ENCODE measurements at places on chromosomes 6 and 20.

- DNase-seq, result no peak
Measured at GRCh38 chr6:140744659-140745320, 1370.3 kb upstream of the CITED2 start.

GRCh38 chr20:44696315-44696714, 18.9 kb upstream of the CCN5 start:
- DNase-seq, result no peak

DNA sequence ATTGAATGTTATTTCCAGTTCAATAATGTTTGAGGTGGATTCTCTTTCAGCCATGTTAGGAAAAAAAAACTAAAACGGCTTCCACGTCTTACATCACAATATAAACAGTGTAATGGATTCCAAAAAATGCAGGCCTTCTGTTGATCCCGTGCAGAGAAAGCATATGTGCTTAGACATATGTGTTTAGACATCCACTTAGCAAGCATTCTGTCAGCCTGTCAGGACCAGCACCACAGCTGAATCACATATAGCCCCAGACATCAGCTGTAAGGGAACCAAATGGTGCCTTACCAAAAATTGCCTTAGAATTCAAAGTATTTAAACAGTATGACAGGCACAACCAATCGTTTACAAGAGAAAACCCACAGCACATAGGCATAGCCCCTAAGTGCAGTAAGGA, 304.9 kb downstream of the EYA4 start:
- DNase-seq, result no peak

- DNase-seq, result no peak
Measured at GRCh38 chr6:39128106-39128505, 13.1 kb upstream of the SAYSD1 start.

DNA sequence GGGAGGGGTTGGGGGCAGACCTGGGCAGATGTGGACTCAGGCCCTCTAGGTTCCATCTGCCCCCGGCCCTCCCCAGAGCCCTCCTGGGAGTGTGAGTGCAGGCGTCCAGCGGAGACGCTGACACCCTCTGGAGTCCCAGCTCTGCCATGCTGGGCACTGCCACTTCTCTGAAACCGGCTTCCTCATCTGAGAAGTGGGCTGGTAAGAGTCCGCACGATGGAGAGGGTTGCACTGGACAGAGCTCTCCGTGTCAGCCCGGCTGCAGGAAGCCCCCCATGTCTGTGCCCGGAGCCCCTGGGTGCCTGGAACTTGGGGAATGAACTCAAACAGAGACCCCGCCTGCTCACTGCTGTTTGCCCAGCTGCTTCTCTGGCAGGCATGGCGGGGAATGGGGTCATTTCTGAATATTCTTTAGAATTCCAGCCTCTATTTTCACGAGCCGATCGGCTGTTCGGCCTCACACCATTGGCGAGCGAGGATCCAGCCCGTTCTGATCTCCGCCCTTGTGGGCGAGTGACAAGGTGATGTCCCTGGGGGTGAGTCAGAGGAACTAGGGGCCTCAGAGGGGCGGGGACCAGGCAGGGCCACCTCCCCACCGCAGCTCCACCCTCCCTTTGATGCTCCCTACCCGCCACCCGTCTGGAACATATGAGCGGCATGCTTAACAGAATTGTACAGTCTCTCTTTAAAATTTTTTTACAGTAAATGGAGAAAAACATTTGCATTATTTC, 47.8 kb upstream of the GATA5 start:
- DNase-seq, result peak; percentile 43

GRCh38 chr20:59787538-59787890, 145.9 kb downstream of the SYCP2 start:
- DNase-seq, result no peak

DNA sequence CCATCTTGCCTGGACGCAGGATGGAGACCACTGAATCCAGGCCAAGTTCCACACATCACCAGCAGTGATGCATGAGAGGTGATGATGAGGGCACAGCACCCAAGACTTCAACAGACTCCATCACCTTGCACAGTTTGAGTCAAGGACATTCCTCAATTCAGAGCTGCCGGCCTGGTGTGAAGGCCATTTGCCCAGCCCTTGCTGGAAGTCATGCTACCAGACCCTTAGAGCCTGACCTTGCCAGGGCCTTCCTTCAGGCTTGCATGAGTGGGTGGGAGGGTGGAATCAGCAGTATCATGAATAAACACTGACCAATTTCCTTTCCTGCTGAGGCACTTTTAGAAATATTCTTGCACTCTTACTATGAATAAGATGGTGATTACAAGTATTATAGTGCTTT, 130.2 kb upstream of the SSTR4 start:
- no peak for DNase-seq

GRCh38 chr20:63053432-63054102, 46.8 kb upstream of the BHLHE23 start:
- no peak for DNase-seq

All from CD4-positive, alpha-beta T cell treated with Interleukin-2 at 100 ng/mL for 4 hours (primary cell).